Left hindlimb (tissue), 1 donor: ENCODE measurements at places on chromosomes 11 and 22.

DNA sequence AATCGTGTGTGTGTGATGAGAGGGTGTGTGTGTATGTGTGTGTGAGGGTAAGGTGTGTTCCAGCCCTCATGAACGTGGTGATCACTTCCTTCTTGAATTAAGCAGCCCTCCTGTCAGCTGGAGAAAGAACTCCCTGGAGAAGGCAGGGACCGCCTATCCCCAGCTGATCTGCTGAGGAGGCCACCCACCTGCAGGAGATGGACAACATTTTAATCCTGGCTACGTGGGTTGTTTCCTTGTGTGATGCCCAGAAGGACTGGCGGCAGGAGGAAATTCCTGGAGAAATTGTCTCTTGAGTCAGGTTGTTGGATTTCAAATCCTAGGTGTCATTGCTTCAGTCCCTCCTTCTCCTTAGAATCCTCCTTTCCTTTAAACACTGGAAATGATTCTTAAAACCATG is 878.8 kb downstream of the NTM start:
- DNase-seq: no peak

DNA sequence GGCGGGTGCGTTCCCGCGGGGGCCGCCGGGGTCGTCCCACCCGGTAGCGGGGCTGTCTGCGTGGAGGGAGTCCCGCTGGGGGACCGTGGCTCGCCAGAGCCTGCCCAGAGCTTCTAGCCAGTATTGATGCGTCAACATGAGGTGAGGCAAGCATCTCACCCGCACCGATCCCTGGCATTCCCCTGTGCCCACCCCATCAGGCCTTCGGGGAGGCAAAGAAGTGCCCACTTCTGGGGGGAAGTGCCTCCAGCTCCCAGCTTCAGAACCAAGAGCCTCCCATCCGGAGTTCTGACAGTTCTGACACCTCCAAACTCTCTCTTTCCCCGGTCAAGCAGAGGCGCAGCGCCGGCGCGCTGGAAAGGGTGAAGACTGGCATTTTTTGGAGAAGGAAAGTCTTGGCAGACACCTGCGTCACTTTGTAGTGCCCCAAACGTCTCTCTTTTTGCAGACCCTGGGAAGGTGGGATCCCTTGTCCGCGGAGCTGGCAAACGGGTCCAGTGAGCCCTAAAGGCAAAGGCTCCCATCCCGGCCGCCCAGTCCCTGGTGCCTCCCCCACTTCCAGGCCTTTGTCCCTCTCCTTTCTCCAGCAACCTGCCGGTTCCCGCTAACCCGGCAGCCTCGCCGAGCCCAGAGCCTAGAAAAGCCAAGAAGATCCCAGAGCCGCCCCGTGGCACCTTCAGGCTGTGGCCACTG is 3.2 kb upstream of the PAX6 start:
- no peak for DNase-seq

DNA sequence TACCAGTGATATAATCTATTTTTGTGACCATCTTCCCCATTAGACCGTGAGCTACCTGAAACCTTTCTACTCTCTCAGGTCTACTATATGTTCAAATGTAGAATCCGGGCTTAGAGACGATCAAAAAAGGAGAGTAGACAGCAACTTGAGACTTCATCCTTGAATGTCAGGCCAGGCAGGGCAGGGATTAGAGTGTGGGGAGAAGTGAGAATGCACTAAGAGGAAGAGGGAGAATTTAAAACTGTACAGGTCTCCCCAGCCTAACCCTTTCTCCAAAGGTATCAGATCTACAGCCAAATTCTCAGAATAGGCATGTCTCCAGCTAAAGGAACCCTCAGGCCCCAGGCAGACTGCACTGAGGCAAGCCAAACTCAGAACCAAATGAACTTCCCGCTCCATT is 935 bp downstream of the LAMTOR1 start:
- no peak for DNase-seq

GRCh38 chr22:23305922-23306374 is 125.6 kb downstream of the BCR start:
- DNase-seq: no peak

DNA sequence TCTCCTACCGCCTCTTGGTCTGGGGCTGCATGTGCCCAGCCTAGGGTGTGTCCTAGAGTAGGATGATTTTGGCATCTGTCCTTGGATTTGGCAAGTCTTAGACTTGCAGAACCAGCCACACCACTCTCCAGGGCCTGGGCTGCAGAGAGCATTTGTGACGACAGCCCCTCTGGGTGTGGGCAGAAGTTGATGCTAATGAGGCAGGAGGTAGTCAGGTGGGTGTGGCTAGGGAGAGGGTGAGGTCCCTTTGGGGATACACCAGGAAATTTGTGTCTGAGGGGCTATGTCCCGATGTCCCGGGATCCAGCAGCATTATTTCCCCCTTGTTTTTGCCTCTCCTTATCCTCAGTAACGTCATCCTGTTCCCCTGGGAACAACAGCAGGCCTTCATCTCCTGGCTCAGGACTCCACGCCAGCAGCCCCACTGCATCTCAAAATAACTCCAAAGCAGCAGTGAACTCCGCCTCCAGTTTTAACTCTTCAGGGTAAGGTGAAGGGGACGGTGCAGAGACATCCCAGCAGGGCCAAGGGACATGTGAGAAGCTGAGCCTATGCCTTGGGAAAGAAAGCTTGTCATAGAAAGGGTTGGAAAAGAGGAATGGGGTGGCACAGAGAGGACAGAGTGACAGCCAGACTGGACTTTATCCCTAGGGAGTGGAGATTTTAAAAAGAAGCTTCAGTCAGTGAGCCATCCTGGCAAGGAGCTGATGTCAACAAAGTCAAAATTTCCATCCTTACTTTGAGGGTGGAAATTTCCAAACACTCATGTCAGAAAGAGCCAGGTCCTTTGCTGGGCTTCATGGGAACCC is 8.0 kb upstream of the TLCD5 start:
- peak; percentile 53 for DNase-seq

DNA sequence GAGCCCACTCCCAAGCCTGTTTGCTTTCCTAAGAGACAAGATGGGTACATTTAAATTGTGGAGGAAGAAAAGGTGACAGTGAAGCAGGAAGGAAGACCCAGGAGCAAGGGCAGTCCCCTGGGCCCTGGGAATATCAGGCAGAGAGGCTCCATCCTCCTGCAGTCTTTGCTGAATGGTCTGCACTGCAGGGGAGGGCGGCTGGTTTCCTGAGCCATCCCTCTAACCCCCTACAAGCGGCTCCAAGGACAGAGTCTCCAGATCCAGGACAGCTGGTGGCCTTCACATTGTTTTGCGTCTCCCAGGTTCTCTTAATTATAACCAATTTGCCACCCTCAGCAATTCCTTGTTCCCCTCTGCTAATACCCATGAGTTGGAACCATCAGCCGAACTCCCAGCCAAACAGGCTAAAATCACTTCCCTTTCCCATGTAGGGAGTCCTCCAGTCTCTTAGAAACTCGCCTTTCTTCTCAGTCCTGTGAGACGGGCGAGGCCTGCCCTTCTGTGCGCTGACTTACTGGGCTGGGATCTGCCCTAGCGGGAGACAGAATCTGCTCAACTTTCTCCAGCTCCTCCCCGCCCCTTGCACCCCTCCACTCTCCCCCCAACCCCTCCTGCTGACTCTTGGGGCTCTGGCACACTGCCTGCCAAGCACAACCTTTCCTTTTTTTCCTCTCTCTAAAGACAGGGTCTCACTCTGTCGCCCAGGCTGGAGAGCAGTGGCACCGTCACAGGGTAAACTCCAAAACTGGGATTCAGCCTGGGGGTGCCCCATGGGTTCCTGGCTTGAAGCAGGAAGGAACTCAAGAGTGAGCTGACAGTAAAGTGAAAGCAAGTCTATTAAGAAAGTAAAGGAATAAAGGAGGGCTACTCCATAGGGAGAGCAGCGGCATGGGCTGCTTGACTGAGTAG is 53.4 kb upstream of the EMID1 start:
- no peak for DNase-seq

GRCh38 chr11:76139314-76139713 is 67.0 kb downstream of the WNT11 start:
- DNase-seq: no peak

- no peak for DNase-seq
Observed at GRCh38 chr11:9273376-9274336, 8.5 kb upstream of the DENND5A start.

GRCh38 chr11:78567209-78567608 is 7.5 kb downstream of the NARS2 start:
- no peak for DNase-seq

DNA sequence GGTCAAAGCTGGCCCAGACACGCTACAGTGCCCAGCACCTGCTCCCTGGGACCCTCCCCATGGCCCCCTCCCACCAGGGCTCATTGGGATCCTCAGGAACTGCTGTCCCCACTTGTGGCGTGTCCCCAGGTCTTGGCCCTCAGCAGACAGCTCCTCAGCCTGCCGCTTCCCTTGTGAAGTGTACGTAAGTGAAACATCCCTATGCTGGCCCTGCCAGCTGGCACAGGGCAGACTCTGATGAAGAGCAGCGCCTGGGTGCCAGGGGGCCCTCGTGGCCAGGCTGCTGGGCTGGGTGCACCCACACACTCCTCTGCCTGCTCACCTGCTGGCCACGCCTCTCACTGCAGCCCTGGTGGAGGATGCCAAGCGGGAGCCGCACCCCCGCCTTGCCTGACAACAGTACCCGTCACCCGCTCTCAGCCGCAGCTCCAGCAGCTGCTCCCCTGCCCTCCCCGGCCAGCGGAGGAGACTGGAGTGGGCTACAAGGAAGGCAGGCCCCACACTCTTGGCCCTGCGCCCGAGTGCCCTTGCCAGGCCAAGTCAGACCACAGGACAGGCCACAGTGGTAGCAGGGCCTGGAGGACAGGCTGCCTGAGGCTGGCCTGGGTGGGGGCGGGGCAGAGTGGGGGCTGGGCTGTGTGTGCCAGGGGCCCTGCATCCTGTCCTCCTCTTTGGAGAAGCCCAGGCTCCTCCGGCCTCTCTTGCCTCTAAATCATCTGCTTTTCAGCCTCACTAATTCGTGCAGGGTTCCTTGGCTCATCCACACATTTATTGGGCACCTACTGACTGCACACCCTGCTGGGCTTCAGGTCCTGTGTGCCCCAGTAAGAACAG is 39.5 kb downstream of the IGF2 start:
- peak; percentile 70 for DNase-seq

DNA sequence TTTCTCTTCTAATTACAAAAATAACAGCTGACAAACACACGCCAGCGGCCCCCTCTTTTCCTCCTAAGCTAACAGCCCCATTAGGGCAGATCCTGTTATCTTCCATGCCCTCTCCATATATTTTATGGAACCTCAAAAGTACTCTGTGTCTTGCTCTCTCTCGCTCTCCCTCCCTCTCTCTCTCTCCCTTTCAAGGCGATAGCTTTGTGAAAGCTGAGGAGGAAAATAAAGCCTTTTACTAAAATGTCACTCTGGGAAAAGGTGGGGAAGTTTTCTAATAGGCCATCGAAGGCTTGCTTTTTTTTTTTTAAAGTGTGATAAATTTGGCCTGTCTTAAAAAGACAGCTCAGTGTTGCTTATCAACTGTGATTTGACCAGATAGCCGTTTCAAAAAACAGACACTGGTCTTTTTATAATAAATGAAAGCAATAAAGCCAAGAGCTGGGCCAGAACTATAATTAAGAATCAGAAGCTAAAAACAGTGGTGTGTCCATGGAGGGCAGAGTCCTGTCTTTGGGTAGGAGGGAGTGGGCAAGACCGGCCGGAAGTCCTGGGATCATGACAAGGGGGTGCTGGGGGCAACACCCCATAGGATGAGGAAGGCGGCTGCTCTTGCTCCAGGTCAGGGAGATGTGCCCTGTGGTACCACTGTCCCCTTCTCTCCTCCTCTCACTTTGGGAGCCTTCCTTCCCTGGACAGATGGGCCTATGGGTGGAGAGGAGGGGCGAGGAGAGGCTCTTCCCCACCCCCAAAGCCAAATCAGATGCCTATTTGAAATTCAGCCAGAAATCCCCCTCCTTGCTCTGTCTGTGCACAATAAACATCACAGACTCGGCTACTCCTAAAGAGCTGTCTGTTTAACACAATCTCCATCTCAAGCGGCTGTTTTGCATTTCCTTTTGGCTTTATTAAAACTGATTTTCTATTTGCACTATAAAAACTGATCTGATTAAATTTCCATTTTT is 267.2 kb downstream of the BUD13 start:
- DNase-seq: no peak

DNA sequence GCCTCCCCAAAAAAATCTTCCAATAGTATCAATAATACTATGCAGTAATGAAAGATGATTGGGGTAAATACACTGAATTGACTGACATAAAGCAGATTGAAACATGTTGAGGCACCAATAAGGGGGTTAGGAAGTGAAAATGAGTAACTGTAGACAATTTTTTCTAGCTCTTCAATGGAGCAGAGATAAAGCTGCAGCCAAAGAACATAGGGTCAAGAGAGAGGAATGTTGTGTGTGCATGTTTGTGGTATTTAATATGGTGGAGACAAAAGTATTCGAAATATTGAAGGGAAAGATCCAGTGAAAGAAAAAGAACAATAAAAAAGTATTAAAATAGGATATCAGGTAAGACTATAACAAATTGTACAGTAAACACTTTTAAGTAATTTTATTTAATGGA is 450.0 kb upstream of the CCDC179 start:
- DNase-seq: no peak

DNA sequence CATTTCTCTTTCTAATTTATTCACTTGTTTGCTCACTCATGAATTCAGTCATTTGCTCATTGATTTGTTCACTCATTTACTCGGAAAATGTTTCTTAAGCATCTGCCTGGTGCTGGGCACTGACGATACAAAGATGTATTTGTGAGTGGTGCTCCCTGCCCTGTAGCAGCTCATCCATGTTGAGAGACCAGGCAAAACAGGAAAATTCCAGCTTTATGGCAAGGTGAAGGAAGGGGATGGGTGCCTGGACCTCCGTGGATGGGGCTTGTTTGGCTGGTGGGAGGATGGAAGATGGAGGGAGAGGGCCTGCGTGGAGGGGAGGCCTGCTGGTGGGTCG is 53.1 kb downstream of the TBC1D22A start:
- no peak for DNase-seq

DNA sequence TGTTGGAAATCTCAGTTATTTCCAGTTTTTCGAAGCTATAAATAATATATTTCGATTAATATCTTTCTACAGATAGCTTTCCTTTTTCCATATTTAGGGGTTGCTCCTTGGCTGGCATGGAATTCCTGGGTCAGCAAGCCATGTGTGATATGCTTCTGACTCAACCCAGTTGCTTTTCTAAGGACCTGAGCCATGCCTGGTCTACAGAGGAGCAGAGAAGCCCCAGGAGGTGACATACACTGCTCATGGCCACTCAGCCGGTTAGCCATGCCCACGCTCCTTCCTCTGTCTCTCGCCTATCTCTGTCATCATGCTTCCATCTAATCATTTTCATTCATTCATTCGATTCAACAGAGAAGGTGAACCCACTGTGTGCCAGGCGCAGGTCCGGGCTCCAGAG is 23.2 kb upstream of the PDGFB start:
- no peak for DNase-seq

DNA sequence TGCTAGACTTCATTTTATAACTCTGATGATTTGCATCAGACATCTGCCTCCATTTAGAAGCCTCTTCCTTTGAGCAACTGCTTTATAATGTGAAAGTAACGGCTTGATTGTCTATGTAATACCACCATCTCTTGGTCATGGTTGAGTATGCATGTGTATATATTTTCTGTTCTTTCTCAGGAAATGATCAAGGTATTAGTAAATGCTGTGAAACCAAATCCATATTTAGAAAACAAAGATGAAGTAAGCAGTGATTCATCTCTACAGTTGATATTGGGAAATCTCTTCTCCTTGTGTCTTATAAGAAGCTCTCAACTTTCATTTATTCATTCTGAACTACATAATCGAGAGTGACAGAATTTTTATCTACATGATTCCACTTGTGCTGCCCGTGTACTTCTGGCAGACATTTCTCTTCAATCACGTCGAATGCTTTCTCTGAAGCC is 104.6 kb upstream of the ANO3 start:
- no peak for DNase-seq

GRCh38 chr11:31645747-31646146 is 136.2 kb downstream of the ELP4 start:
- DNase-seq: no peak
